ENCODE measurements at places on chromosomes 16 and 17.

GRCh38 chr17:45073414-45074070, 12.4 kb downstream of the NMT1 start:
- no peak for DNase-seq

- no peak for DNase-seq
Measured at GRCh38 chr17:76865174-76865573, 3.0 kb upstream of the MGAT5B start.

DNA sequence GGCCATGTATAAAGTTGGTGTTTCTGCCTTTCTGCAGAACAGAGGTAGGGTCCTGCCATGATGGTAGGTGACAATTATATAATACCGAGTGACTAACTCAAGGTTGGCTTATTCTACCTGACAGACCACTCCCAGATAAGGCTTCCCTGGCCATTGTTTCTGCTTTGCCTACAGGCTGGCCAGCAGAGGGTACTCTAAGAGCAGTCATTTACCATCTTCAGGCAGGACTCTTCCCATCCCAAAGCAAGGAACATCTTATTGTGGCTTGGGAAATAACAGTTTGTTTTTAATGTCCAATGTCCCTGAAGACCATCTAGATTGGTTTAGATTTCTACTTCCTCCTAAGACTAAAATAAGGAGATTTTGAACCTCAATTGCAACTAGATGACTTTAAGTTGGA, 74.1 kb downstream of the SNX11 start:
- DNase-seq = no peak

DNA sequence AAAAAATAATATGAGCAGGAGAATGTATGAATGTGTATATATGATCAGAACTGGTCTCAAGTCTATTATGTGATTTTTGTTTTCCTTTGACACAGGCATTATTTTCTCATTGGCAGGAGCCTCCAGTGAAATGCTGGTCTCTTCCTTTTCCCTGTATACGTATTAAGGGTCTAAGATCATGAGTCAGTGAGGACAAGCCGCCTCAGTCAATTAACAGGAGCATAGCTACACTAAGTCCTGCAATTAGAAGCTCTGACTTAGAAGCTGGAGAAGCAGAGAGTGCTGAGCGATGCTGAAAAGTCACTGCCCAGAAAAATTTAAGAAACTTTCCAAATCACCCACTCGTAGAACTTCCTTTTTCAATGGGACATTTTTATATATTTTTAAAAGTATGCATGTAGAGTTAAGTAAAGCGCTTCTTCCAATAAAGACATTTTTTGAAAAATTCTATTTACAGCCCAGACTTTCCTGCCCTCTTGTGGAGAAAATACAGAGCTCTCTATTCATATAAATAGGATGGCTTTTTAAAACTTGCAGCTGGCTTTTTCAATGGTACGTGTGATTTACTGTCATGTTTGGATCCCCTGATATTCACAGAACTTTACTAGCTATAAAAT, 70.2 kb upstream of the PSMD7 start:
- no peak for DNase-seq

GRCh38 chr16:89954462-89954861, 5.9 kb downstream of the DEF8 start:
- DNase-seq = no peak

- peak; percentile 12 for DNase-seq
Measured at GRCh38 chr16:75288181-75288580, 36.8 kb upstream of the BCAR1 start.

DNA sequence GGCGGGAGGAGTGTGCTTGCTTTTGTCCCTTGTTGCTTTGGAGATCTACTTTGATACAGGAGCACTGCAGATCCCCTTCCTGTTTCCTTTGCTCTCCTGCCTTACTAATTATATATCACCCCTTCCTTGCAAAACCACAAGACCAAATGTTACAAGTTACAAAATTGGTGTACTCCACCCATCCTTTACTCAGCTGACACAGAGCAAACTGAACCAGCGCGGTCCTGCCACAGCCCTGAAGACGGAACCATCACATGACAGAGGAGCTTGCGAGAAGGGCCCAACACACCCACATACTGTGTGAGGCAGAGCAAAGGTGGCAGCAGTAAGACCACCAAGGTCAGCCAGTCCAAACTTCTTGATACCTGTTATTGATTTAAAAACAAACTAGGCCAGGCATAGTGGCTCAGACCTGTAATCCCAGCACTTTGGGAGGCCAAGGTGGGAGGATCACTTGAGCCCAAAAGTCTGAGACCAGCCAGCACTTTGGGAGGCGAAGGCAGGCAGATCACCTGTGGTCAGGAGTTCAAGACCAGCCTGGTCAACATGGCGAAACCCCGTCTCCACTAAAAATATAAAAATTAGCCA, 33.2 kb downstream of the CYTH1 start:
- peak; percentile 92 for DNase-seq

DNA sequence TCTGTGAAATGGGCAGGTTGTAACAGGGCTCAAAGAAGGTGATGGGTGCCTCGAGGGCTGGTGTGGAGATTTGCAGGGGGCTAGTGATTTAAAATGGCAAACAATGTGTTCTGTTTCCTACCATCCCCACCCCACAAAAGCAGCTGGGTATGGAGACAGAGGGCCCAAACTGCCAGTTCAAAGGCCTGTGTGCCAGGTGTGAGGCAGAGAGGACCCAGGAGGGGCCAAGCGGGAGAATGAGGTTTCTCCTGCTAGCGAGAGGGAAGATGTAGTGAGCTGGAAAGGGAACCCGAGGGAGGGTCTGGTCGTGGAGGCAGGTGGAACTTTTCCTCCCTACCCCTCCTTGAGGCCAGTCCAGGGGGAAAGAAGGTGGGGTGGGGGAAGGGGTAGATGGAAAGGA, 39.4 kb downstream of the LAT start:
- no peak for DNase-seq

- DNase-seq = peak; percentile 28
Measured at GRCh38 chr16:8867932-8868415, 832 bp downstream of the CARHSP1 start.

GRCh38 chr17:75661531-75661930, 5.4 kb downstream of the RECQL5 start:
- DNase-seq = no peak

DNA sequence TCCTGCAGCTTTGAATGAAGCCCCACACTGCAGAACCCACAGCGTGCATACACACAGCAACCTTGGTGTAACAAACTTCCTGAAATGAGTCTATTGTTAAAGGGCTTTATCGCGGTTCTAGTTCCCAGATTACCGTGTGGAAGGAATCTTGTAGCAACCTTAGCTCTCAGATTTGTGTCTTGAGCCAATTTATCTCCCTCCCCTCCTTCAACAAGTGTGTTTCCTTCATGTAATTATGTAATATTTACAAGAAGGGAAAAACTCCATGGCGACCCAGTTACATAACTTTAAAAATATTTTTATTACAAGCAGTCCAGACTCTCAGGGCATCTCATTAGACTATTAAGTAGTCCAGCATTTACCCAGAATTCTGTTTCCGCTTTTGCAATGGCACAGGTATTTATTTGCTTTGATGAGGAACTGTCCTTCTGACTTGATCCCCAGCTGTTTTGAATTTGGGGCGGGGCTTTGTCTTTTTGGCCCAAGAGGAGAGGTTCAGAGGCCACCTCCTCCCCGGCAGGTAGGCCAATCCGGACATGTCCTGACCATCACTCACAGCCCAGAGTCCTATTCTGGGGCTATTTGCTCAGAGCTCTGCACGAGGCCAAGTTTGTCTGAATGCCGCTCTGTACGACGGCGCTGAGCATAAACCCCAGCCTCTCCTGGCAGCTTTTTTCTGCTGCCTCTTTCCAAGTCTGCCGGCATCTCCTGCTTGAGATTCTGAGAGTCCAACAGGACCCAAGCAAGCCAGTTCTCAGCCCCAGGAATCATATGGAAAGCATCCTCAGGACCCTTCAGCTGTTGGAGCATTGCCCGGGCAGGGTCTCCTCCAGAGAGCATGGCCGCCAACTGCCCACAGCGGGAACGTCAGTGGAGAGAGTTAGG, 35.6 kb downstream of the CLEC16A start:
- DNase-seq = no peak

DNA sequence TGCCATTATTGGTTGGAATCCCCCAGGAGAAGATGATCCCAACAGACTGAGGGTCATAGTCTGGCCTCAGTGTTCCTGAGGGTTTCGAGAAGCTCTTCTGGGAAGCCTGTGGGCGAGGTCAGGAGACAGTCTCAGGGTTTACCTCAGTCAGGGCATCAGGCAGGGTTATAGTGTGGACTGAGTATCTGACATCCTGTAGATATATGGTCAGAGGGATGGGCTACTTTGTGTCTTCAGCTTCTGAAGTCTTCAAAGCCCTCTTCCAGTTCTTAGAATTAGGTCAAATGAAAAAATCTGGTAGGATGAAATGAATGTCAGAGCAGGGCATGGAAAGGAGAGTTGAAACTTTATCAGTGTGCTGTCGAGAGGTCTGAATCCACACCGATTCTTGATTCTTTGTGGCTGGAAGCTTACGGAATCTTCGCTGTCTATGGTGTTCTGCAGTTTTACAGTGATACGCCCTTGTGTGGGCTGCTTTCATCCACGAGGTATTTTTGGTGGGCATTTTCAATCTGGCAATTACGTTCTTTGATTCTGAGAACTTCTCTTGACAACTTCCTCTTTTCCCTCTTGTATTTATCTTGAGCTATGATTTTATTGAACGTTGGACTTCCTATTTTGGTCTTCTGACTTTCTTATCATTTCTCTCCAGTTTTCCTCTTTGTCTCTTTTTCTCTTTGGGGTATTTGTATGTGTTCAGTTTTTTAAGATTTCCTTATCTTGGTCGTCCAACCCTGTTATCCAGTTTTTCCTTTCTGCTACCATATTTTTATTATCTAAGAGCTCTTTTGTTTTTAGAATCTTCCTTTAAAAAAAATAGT, 30.4 kb downstream of the BPTF start:
- no peak for DNase-seq

GRCh38 chr16:48409839-48410632, 24.8 kb upstream of the SIAH1 start:
- DNase-seq = no peak

DNA sequence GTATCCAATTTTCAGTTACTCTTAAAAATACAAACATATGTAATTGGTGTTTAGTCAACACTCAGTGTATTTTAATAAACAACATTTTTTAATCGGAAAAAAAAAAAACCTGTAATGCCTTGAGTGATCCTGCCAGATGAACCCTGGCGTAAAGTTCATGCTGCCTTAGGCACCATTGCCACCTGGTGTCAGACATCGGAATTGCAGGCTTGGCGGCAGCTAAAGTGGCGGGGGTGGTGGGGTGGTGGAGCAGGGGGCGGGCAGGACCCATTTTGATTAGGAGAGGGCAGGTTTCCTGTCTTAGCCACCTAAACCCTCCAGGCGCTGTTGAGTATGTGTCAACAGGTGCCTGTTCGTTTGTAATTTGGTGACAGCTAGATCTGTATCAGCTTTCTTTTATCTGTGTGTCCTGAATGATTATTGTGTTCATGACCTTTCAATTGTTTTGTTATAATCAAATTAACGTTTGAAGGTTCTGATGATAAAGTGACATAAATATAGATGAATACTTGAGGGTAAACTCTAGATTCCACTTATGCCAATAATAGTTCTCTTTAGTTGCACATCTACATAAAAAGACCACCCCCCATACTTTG, 588.7 kb downstream of the CDH13 start:
- DNase-seq = peak; percentile 69
